ENCODE measurements at places on chromosomes 6 and 20. TPM values are rescaled to one million over a fixed set of nuclear protein-coding genes. Genes with fewer than 3 reads are reported as not detected.

DNA sequence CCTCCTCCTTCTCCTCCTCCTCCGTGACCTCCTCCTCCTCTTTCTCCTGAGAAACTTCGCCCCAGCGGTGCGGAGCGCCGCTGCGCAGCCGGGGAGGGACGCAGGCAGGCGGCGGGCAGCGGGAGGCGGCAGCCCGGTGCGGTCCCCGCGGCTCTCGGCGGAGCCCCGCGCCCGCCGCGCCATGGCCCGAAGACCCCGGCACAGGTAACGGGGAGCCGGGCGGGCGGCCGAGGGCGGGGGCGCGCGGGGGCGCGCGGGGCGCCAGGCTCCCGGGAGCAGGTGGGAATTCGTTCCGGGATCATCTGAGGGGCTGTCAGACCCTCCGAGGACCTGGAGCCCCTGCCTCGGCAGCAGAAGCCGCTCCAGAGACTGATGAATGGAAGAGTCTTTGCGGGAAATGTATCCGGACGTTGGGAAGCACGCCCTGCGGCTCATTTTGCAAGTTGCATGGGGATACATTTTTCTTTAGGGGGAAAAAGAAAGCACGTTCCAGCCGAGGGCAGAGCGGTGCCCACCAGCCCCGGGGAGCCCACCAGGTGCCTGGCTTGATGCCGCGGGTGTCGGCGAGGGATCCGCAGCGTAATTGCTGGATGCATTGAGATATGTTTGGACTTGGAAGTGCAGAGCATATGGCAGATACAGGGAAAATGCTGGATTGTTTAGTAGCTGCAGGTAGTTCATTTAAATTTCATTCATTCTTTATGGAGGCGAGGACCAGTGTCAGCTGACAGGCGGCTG lies 394 bp downstream of the MYB start:
- peak; percentile 58 for DNase-seq

DNA sequence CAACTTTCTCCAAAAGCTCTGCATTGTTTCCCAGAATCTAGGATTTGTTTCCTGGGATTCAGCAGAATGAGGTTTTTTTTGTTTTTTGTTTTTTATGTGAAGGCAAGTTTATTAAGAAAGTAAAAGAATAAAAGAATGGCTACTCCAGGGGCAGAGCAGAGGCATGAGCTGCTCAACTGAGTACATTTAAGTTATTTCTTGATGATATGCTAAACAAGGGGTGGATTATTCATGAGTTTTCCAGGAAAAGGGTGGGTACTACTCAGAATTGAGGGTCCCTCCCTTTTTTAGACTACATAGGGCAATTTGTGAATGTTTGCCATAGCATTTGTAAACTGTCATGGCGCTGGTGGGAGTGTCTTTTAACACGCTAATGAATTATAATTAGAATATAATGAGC lies 292.5 kb upstream of the SGK1 start:
- DNase-seq = no peak

DNA sequence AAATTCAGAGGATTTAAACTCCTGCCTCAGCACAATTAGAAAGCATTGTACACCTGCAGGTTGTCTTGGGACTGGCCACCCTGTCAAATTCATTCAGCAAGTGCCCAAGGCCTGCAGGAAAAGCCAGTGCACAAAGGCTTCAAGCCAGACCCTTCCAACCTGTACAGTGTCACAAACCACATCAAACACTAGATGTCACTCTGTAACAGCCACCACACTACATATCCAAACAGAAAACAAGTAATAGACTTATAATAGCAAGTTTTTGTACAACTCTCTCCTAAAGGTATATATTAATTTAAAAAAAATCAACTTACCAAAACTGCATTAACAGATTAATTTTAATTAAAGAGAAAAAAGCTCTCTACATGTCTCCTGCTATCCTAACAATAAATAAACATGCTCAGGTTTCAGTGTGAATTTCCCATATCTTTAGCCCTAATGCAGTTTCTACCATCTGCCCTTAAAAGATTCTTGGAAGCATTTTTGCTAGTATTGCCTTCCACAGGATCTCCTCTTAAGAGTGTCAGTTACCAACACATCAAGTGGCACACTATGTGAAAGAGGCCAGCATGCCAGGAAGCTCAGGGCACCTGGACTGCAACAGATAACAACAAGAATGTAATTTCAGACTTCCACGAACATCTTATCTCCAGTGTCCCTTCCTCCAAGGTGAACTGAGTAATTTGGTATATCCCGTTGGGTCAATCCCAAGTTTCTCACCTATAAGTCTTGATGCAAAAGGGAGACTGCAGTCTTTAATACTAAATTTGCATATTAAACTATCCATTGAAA lies 47.5 kb downstream of the RALGAPA2 start:
- DNase-seq = peak; percentile 56

GRCh38 chr6:153405931-153406330 lies 274.8 kb upstream of the RGS17 start:
- no peak for DNase-seq

The ME1 gene
- 5.5 TPM for polyA plus RNA-seq

DNA sequence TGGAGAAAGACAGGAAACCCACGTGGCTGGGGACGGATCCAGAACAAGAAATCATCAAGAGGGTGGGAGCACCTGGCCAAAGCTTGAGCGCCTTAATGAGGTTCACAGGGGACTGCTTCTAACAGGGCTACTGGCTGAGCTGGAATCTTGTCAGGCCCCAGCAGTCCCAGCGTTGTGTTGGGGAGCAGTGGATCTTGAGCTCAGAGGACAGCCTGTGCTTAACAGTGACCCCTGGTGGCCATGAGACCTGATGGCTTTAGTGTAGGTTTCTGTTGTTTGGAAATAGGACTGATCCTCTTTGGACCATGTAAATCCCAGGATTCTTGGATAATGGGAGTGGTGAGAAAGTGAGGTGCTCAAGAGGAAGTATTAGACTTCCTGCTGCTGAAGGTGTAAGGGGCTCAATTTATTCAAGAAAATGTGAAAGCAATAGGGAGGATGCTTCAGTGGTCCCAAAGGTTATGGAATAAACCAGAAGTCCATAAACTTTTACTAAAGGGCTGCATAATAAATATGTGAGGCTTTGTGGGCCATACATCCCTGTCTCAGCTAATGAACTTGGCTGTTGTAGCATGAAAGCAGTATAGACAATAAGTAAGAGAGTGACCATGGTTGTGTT lies 216.2 kb downstream of the NFATC2 start:
- DNase-seq = no peak

DNA sequence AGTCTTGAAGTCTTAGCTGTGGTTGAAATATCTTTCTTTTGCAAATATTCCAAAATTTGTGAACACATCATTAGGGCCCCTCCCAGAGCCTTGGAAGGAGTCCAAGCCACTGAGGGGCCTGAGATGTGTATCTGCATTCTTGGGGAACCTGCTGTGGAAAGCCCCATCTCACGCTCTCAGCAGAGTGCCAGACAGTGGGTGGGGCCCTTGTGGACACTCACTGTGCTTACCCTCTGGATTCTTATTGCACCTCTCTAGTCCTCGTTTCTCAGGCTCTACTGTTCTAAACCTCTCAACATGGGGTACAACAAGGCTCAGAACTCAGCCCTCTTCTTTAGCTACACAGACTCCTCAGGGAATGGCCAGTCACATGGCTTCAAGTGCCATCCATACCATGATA lies 416.2 kb upstream of the CDH4 start:
- DNase-seq = no peak

DNA sequence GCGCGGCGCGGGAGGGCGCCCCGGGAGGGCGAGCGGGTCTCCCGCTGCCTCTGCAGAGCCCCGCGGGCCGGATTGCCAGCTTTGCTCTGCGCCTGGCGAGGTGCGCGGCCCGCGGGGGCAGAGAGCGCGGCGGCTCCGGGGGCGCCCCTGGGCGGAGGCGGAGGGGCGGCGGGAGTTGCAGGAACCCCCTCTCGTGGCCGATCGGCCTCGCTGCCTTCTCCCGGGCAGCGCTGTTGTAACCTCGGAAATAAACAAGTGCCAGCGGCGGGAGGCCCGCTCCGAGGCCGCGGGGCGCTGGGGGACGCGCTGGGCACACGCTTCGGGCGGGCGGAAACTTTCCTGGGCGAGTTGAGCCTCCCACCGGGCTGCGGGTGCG lies 1.2 kb downstream of the CDH4 start:
- DNase-seq = no peak

DNA sequence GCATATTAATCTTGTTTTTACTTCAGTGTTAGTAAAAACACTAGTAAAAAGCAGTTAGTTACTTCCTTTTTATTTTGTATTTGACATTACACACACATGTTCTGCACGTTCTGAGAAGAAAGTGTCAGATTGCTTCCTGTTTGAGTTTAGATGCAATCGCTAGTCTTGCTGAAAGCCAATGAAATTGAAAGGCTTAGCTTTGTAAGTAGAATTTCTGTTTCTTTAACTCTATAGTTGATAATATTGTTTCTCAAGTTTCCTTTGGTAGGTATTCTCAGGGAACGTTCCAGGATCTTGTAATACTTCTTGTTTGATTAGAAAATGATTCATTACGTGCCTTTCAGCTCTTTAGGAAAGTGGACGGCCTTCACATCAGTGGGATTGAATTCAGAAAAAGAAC lies 55.0 kb downstream of the CDKAL1 start:
- DNase-seq = no peak

GRCh38 chr6:5205877-5206850 lies 54.6 kb downstream of the LYRM4 start:
- peak; percentile 54 for DNase-seq

DNA sequence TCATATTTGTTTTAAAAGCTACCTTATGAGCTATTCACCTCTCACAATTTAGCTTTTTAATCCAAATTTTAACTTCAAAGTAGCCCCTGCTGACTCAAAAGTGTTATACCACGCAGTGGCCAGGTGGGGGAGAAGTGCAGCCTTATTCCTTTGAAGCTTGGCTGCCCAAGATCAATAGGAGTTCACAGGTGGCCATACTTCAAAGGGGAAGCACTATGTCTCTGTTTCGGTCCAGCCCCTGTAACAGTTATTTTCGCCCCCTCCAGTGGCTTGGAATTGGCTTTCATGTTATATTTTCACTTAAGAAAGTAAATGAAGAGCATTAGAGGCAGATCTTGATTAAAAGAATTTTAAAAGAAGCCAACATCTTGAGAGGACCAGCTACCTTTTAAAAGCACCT lies 608.4 kb downstream of the EPHA7 start:
- DNase-seq = peak; percentile 48

GRCh38 chr6:3312604-3313231 lies 54.0 kb downstream of the PSMG4 start:
- no peak for DNase-seq

The HUS1B gene
- not detected for polyA plus RNA-seq

DNA sequence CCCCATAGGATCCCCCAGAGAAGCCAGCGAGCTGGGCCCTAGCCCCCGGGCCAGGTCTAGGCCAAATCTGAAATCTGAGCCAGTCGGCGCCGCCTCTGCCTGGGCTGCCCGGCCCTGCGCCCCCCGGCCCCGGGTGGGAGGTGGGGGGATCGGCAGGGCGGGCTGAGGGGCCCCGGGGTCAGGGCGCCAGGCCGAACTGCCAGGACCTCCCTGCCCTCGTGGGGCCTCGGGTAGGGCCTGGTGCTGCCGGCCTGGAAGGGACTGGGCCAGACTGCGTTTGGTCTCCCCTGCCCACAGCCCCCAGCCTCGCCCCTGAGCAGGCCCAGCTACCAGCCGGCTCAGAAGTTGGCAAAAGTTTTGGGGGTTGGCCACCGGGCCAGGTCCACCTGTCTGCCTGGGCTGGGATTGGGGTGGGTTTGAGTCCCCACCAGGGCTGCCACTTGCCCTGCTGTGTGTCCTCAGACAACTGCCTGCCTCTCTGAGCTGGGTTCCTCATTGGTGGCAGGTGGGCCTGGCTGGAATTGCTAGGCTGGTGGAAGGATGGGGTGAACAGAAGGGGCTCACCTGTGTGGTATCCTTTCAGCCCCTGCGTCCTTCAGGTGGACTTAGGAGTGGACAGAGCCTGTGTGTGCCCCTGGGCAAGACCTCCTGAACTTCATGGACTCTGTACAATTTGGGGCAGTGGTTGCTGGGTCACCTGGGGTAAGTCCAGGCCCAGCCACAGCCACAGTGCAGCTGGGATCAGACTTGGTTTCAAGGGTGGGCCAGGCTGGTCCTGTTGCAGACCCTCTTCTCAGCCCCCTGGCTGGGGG lies 801 bp downstream of the SRC start:
- peak; percentile 82 for DNase-seq

The RPL10A gene
- 1,291 TPM for polyA plus RNA-seq

DNA sequence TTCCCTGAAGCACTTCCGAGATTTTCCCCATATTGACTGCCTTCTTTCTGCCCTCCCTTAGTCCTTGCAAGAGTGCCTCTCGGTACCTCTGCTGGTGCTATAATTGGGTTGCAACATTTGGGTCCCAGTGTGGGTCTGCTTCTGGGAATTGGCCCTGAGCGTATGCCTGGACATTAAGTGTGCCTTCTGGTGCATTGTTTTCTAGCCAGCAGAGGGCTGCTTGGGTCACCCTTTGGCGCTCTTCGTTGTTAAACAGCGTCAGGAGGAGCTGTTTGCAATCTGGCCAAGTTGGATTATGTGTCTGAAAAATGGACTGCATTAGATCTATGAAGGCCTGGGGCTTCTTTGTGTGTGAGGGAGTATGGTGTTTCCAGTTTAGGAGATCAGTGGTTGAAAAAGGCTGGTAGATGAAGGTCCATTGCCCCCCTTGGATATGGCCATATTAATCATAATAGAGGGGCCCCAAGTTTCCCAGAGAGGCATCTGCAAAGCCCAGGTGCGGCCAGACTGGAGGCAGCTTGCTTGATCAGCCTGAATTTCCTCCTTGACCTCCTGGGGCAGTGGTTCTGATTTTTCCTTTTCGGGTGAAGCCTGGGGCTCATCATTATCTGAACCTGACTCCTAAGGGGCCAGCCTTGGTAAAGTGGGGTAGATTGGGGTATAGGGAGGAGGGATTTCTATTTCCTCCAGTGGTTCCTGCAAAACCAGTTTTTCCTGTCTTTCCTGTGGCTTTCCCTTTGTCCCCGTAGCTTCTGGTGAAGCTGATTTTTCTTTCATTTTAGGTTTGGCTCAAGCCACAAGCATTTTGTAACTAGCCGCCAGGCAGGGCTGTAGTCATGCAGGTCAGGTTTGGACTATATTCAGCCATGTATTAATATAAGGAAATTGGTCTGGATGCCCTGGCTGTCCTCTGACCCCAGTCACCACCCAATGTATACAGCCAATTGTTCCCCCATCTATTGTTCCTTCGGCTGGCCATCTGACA lies 85.4 kb upstream of the GPR6 start:
- peak; percentile 53 for DNase-seq

The RSPH4A gene
- polyA plus RNA-seq = 0.62 TPM

- no peak for DNase-seq
These were observed 19.4 kb upstream of the TUBB2A start for GRCh38 chr6:3176562-3177355.

GRCh38 chr6:88860310-88860709 lies 103.1 kb downstream of the RNGTT start:
- DNase-seq = no peak

DNA sequence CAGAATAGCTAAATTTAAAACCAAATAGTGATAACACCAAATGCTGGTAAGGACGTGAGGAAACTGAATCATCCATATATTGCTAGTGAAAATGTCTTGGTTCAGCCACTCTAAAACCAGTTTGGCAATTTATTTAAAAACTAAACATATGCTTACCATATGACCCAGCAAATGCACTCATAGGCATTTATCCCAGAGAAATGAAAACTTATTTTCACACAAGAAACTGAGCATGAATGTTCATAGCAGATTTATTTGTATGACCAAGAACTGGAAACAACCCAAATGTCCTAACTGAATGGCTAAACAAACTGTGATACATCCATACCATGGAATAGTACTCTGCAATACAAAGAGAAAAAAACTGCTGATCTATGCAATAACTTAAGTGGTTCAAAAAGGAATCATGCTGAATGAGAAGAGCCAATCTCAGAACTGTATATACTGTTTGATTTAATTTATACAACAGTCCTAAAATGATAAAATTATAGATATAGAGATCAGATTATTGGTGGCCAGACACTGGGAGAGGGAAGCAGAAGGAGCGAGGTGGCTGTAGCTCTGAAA lies 115.6 kb upstream of the ADGRF1 start:
- no peak for DNase-seq

GRCh38 chr6:107533415-107534059 lies 43.6 kb downstream of the SOBP start:
- DNase-seq = no peak

The RAD21L1 gene
- polyA plus RNA-seq = not detected
